ENCODE measurements at places on chromosomes 3 and 15.
A peak's percentile ranks its signal among the peaks of the same experiment; 100 is the strongest.

DNA sequence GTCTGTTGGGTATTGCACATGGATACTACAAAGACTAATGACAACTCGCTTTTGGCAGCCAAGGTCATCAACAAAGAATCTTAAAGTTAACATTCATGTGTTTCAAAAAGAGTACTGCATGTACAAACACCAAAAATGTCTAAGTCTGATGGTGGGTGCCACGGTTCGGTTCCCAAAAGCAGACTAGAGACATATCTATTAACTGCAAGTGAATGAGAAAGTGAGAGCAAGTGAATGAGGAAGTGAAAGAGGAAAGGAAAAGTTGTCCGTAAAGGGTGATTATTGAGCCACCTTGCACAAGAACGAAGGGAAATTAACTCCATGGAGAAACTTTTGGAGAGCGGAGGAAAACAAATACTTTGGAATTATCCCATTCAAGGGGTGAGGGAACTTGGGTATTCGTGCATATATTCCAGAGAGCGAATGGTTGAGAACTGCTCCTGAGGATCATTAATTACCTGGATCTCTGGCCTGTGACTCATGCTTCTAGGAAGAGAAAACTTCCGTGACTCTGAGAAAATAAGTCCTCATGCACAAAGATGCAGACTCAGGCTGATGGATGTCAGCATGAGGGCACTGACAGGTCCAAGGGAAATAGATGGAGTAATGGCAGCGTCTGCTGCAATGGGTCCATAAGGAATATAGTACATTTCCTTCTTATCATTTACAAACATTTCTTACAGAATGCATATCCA, 336.5 kb upstream of the TGFBR2 start:
- no peaks in the 10 kb centered on the region for H3K27me3 ChIP-seq
- no peak overlapping the region for H3K4me3 ChIP-seq
- H3K36me3 ChIP-seq = no peaks in the 10 kb centered on the region
- peaks cover 3% of the 10 kb centered on the region for H3K4me1 ChIP-seq
- DNase-seq = no peak
- H3K27ac ChIP-seq = no peak overlapping the region

DNA sequence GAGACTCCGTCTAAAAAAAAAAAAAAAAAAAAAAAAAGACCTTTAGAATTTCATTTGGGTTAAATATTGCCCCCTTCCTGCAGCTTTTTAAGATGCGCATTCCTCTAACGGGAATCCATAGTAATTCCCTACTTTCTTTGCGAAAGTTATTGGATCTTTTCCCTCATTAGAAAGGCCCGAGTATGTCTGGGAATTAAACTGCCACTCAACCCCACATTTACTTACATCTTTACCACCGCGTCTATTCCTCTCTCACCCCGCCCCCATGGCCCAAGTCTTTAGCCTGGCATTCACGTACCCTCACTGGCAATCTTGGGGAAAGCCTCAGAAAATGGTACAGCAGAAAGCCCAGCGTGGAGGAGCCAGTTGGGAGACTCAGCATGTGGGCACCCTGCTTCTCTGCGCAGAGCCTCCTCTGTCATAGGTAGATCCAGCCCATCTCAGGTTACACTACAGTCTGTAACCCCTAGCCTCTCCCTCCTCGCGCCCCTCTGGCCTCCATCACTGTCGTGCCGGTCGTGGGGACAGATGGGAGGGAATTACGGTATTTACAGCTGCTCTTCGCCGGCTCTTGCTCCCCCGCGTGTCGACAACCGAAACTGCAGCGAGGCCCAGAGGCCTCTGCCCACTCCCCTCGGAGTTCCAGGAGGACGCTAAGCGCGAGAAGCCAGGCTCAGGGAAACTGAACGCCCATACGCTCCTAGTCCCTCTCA, 6.4 kb upstream of the ANKDD1A start:
- H3K27ac ChIP-seq = peak overlapping the region; percentile 79
- peak; percentile 66 for DNase-seq
- H3K4me3 ChIP-seq = peak overlapping the region; percentile 66
- no peaks in the 10 kb centered on the region for H3K36me3 ChIP-seq
- H3K4me1 ChIP-seq = peaks cover 30% of the 10 kb centered on the region

DNA sequence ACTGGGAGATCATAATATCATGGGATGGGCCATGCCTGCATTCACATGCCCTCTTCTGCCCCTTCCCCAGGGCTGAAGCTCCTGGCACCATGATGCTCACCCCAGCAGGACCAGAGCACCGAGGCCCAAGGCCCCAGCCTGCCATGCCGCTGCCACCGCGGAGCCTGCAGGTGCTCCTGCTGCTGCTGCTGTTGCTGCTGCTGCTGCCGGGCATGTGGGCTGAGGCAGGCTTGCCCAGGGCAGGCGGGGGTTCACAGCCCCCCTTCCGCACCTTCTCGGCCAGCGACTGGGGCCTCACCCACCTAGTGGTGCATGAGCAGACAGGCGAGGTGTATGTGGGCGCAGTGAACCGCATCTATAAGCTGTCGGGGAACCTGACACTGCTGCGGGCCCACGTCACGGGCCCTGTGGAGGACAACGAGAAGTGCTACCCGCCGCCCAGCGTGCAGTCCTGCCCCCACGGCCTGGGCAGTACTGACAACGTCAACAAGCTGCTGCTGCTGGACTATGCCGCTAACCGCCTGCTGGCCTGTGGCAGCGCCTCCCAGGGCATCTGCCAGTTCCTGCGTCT, 5.6 kb downstream of the PLXNA1 start:
- H3K4me1 ChIP-seq = peaks cover 19% of the 10 kb centered on the region
- H3K27ac ChIP-seq = no peak overlapping the region
- H3K4me3 ChIP-seq = no peak overlapping the region
- no peak for DNase-seq
- H3K36me3 ChIP-seq = peaks cover 4% of the 10 kb centered on the region
- H3K27me3 ChIP-seq = no peaks in the 10 kb centered on the region

DNA sequence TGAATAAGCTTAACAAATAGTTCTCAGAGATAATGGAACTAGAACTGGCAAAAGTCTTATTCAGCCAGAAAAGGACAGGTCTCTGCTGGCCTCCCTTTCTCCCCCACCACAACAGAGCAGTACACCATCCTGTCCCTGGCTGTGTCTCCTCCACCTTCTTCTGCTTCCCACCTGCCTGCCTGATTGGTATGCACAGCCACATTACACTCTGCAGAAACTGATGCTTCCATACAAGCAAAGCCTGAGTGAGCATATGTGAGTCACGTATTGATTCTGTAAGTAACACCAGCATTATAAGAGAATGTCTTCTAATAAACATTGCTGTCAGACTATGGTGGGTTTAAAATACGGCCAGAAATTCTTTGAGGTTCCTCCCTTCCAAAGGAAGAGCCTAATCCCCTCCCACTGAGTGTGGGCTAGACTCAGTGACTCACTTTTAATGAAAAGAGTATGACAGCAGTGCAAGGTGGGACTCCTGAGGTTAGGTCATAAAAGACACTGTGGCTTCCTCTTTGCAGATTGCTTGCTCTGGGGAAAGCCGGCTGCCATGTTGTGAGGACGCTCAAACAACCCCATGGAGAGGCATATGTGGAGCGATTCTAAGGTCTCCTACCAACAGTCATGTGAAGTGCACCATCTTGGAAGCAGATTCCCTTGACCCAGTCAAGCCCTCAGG, 44.4 kb downstream of the ANXA2 start:
- no peaks in the 10 kb centered on the region for H3K27me3 ChIP-seq
- H3K36me3 ChIP-seq = peaks cover 26% of the 10 kb centered on the region
- DNase-seq = no peak
- H3K4me1 ChIP-seq = peaks cover 15% of the 10 kb centered on the region

- H3K4me1 ChIP-seq = peaks cover 28% of the 10 kb centered on the region
- no peak overlapping the region for H3K27ac ChIP-seq
- no peaks in the 10 kb centered on the region for H3K27me3 ChIP-seq
These were observed 30.0 kb downstream of the HMCES start for GRCh38 chr3:129308636-129309035.

- no peak overlapping the region for H3K27ac ChIP-seq
- H3K36me3 ChIP-seq = no peaks in the 10 kb centered on the region
- H3K27me3 ChIP-seq = peaks cover 40% of the 10 kb centered on the region
- H3K4me1 ChIP-seq = no peaks in the 10 kb centered on the region
- no peak for DNase-seq
- no peak overlapping the region for H3K4me3 ChIP-seq
These were observed 55.4 kb upstream of the ALDH1A3 start for GRCh38 chr15:100824211-100824610.

DNA sequence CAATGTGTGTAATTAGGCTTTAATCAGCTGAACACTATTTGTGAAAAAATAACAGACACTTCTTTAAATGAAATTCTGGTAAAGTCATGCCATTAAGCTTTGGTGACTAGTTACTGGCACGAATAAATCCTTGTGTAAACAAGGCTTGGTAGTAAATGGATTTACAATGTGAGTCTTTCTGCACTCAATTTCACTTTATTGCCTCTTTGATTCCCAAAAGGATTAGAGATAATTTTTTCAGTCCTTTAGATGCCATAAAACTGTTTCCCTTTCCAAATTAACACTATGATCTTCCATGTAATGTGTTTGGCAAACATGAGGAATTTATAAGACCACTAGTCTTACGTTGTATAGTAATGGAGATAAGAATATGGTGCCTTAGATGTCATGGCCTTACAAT, 339.5 kb upstream of the DNAJC19 start:
- no peaks in the 10 kb centered on the region for H3K36me3 ChIP-seq
- DNase-seq = no peak
- H3K27me3 ChIP-seq = no peaks in the 10 kb centered on the region
- no peak overlapping the region for H3K4me3 ChIP-seq
- no peaks in the 10 kb centered on the region for H3K4me1 ChIP-seq
- no peak overlapping the region for H3K27ac ChIP-seq

DNA sequence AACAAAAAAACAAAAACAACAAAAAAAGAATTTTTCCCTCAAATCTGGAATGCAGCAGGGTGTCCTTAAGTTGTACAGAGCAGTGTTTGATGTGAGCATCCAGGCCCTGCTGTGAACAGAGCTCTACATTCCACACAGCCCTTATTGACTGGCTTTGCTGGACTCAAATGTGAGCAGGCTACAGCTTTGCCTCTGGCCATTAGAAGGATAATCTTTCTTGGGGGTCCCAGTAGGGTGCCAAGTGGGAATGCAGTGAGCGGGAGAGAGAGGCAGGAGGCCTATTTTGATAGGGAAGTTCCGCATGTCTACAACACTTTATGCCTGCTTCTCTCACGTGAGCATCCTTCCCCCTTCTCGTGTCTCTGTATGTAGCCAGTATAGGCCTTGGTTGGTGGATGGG, 34.4 kb upstream of the TPRG1 start:
- peaks cover 19% of the 10 kb centered on the region for H3K27me3 ChIP-seq
- DNase-seq = no peak
- H3K36me3 ChIP-seq = peaks cover 3% of the 10 kb centered on the region
- no peak overlapping the region for H3K4me3 ChIP-seq
- H3K27ac ChIP-seq = no peak overlapping the region

GRCh38 chr15:43916326-43916660, 89.5 kb downstream of the WDR76 start:
- no peak overlapping the region for H3K27ac ChIP-seq
- no peak for DNase-seq
- H3K4me3 ChIP-seq = no peak overlapping the region

DNA sequence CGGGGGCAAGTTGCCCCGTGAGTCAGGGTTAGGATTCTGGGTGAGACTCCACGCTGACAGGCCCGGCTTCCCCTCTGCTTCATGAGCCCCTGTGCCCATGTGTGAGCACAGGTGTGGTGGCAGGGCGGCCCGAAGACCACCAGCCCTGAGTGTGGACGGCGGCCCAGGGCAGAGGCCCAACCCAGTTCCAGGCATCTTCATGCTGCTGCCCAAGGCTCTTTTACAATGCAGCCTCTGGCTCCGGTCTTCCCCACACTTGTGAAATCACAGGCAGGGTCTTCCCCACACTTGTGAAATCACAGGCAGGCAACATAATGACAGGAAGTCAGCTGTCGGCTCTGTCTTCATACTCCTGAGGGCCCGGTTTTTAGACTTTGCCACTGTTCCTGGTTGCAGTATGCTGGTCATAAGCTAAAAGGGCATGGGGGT, 78.8 kb downstream of the AAGAB start:
- no peaks in the 10 kb centered on the region for H3K27me3 ChIP-seq
- no peak for DNase-seq
- no peak overlapping the region for H3K4me3 ChIP-seq
- peaks cover 54% of the 10 kb centered on the region for H3K4me1 ChIP-seq

GRCh38 chr3:170513642-170514041, 72.2 kb downstream of the SLC7A14 start:
- peaks cover 50% of the 10 kb centered on the region for H3K27me3 ChIP-seq
- no peak overlapping the region for H3K27ac ChIP-seq
- H3K36me3 ChIP-seq = no peaks in the 10 kb centered on the region
- no peaks in the 10 kb centered on the region for H3K4me1 ChIP-seq
- DNase-seq = no peak

GRCh38 chr15:90042356-90042755, 41.2 kb downstream of the ZNF710 start:
- peaks cover 40% of the 10 kb centered on the region for H3K4me1 ChIP-seq
- H3K27me3 ChIP-seq = no peaks in the 10 kb centered on the region
- DNase-seq = no peak
- H3K36me3 ChIP-seq = peaks cover 3% of the 10 kb centered on the region

- H3K27me3 ChIP-seq = no peaks in the 10 kb centered on the region
- no peak overlapping the region for H3K4me3 ChIP-seq
- H3K4me1 ChIP-seq = peaks cover 38% of the 10 kb centered on the region
- no peak for DNase-seq
- no peak overlapping the region for H3K27ac ChIP-seq
These were observed 26.3 kb downstream of the ARHGEF3 start for GRCh38 chr3:56775445-56775837.

- H3K4me1 ChIP-seq = no peaks in the 10 kb centered on the region
- no peak overlapping the region for H3K4me3 ChIP-seq
- peaks cover 8% of the 10 kb centered on the region for H3K27me3 ChIP-seq
- no peaks in the 10 kb centered on the region for H3K36me3 ChIP-seq
These were observed 3.6 kb upstream of the C3orf85 start for GRCh38 chr3:109132801-109133473.

DNA sequence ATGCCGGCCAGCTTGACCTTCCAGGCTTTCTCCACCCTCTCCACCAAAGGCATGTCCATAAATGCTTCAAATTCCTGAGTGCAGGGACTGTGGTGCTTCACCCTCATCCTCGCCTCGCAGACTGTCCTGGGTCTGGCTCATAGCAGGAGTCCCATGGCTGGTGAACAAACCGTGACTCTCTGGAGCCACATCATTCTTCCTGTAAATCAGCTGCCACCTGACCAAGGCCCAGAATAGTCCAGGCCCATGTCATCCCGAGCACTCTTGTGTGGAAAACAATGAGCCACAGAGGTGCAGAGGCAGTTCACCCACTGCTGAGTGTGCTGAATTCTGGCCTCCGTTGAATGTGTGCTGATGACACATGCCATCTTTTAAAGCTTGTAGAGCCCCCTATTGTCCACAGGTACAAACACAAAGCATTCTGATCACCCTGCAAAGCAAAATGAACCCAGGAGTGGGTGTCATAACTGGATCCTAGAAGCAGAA, 68.6 kb downstream of the ABHD5 start:
- H3K36me3 ChIP-seq = peaks cover 3% of the 10 kb centered on the region
- peaks cover 37% of the 10 kb centered on the region for H3K4me1 ChIP-seq
- H3K4me3 ChIP-seq = no peak overlapping the region
- H3K27me3 ChIP-seq = peaks cover 6% of the 10 kb centered on the region
- H3K27ac ChIP-seq = peak overlapping the region; percentile 44

DNA sequence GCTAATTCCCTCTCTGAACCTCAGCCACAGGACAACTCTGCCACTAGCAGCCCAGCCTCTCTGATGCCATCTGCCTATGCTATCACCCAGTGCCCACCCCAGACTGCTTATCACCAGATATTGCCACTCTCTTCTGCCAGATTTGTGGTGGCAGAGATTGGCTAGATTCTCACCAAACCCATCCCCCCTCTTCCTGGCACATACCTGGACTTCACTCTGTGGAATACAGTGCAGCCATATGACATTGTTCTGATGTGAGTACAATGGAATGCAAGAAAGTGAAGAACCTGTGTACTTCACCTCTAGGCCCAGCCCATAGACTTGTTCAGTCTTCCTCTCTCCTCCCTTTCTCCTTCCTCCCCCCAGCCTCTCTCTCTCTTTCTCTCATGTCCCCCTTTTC, 46.9 kb upstream of the NTRK3 start:
- no peak overlapping the region for H3K4me3 ChIP-seq
- no peak overlapping the region for H3K27ac ChIP-seq
- peaks cover 43% of the 10 kb centered on the region for H3K27me3 ChIP-seq
- DNase-seq = no peak
